ENCODE measurements at places on chromosomes 3 and 15.
A peak's percentile ranks its signal among the peaks of the same experiment; 100 is the strongest.

DNA sequence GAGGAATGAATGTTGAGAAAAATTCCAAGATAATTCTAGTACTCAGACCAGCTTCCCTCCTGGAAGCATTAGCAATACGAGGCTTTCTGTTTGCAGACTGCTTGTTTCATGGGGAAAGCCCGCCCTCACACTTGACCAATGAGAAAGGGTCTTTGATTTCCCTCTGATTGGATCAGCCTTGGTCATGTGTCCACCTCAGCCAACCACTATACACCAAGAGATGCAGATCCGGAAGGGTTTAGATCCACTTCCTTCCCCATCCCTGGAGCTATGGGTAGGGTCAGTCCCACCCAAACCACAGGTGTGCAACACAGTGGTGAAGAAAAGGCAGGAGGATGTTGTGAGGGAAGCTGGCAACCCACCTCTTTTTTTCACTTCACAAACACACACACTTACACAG, 154.7 kb downstream of the SV2B start:
- DNase-seq, result no peak

DNA sequence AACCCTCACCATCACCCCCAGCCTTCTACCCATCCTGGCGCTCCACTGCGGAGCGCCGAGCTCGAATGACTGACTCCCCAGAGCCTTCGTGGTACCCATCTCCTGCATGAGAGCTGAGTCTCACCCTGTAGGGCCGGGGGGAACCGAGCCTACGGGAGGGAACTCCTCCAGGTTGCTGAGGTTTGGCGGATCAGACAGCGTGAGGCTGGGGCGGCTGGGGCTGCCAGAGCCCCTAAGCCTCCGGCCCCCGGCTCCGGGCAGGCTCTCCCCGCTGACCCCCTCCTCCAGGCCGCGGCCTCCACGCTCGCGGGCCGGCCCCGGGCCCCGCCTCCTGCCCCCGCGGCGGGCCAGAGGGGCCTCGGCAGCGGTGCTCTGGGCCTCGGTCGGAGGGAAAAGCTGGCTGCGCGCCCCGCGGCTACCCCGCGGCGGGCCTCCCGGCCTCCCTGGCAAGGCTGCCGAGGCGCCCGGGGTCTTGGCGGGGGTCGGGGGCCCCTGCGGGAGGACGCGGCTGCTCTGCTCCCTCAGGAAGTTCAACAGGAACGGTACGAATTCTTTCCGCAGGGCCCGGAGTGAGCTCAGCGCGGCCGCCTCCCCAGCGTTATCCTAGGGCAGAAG, 643 bp downstream of the CDAN1 start:
- DNase-seq, result peak; percentile 9

GRCh38 chr15:69314131-69314530, 15.4 kb downstream of the PAQR5 start:
- DNase-seq, result no peak

GRCh38 chr15:39887832-39888231, 32.2 kb downstream of the GPR176 start:
- no peak for DNase-seq

DNA sequence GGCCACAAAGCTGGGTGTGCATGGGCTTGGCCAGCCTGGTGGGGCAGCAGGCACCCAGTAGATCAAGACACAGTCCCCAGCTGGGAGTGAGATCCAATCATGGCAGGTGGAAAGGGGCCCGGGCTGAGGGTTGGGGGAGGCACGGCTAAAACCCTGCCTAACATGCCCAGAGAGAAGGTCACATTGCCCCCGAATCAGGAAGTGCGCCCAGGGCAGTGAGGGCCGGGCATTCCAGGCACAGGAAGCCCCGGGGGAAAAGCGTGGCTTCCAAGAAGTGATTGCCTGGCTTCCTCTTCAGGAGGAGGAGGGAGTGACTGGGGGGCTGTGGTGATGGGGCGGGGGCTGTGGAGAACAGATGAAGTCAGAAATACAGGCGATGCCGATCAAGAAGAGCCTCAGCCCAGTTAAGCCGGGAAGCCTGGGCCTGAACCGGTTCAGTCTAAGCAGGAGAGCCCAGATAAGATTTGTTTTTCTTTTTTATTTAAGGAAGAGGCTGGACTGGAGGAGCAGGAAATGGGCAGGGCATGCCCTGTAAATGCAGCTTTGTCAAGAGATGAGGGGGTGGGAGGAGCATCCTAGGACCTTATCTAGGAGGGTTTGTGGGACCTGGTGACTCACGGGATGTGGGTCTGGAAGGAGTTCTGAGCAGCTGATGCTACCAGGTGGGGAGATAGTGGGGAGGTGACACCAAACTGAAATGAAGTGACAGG, 83.9 kb downstream of the CHSY1 start:
- peak; percentile 83 for DNase-seq

GRCh38 chr15:28260722-28261121, 61.3 kb downstream of the HERC2 start:
- DNase-seq, result no peak

DNA sequence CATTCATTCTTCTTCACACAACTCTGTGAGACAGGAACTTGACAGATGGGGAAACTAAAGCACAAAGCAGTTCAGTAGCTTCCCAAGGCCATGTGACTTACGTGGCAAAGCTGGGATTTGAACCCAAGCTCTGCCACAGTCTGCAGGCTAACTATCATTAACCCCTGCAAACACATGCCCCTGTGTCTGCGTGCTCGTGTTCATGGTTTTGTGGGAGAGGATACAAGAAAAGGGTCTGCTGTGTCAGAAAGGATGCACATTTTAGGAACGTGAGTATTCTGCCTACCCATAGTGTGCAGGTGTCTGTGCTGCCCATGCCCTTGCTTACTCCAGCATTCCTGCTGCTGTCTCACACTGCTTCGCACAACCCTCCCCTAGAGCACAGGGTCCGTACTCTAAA, 137.0 kb downstream of the CHDH start:
- no peak for DNase-seq

DNA sequence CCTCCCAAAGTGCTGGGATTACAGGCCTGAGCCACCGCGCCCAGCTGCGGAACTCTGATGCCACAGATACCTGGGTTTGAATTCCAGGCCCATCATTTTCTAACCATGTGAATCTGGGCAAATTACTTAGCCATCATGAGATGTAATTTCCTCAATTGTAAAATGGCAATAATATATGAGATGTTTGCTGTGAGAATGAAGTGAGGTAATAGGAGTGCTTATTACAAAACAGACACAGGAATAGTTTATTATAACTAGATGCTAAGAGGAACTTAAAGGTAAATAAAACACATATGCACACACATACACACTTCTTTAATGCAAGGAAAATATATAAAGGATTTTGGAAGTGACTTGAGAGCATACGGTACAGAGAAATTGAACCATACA, 64.7 kb upstream of the TNIK start:
- no peak for DNase-seq

DNA sequence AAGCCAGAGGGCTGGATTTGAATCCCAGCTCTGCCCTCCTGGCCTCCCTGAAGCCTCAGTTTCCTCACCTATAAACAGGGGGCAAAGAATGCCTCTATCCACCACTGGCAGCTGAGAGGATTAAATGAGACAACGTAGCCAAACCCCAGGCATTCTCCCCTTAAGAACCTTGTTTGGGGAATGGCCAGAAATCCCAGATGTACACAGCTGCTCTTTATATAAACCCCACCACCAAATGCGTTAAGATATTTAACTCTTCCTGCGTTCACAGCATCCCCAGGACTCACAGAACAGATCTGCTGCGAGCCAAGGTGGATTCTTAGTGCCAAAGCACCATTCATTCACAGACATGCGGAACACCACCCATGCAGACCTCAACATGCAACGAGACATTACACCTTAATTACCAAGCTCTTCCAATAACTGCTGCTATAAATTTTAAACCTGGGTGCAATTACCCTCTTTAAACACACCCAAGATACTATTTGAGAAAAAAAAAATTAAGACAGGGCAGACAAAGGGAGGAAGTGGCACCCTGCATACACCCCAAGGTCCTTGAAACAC, 5.2 kb downstream of the TLE3 start:
- no peak for DNase-seq

DNA sequence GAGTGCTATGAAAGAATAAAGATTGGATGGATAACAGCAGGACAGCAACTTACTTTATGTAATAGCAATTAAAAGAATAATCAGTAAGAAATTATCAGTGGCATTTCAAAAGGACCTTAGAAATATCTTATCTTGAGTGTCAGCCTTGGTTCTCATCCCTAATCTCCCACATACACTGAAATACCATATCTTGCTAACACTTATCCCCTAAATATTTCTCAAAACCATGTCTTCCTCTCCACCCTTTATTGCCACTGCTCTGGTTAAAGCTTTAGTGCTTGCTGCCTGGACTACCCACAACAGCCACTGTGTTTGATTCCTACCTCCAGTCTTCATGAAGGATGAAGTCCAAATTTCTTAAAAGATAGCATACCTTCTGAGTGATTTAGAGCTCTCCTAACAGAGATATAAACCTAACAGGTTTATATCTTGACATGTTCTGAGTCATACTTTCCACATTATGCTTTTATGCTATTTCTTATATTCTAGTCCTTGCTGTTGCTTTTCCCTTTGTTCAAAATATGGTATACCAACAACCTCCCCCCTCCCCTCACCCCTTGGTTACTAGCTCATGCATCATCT, 202.8 kb downstream of the RSRC1 start:
- no peak for DNase-seq

DNA sequence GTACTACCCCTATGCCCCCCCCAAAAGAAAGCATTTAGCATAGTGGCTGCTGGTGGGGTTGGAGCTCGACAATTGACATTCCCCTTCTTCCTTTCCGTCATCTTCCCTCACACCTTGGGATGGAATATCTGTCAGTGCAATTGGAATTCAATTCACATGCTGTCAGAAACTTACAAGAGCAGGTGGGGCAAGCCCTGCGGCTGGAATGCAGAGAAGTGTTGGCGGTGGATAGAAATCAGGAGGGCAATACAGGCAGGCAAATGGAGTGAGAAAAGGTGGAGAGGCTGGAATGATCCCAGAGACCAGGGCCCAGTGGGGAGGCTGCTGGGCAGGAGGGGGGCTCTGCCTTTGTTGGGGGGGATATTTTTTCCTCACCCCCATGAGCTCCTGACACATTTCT, 44.1 kb downstream of the FAM3D start:
- no peak for DNase-seq

DNA sequence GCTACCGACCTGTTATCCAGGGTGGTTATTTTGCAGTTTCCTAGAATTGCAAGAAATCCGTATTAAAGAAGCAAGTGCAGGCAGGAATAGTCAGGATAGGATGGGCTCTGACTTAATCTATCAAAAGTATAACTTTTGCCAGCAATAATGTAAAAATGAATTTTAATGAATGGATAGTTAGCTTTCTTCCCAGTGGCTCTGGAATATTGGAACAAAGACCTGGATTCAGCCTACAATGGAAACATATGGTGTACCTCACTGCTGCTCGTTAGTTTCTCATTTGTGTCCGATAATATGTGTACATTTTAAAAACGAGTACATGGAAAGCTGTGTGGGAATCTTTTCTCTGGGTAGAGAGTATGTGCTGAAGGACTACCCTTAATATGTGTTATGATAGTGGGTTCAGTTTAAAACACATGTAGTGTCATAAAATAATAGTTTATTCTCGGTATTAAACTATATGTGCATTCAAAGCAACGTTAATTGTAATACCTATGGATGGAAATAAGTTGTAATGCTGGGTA, 805 bp downstream of the SERPINI1 start:
- no peak for DNase-seq

DNA sequence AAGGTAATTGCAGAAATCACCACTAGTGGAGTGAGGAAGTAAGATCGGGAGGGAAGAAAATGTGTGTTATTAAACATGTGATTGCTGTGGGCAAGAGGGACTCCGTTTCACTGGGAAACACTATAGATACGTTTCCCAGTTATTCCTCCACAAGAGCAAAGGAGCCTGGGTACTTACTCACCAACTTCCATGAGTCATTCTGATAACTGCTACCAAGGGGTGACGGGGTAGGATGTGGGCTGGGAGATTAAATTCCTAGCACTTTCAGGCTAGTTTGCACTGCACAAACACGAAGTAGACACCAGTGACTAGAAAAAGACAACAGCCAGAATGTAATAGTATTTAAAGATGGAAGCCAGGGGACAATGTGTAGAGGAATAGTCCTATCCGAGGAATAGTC, 812.9 kb upstream of the CFAP20DC start:
- DNase-seq, result no peak

- DNase-seq, result no peak
Measured at GRCh38 chr3:186212611-186213010, 103.7 kb upstream of the ETV5 start.

DNA sequence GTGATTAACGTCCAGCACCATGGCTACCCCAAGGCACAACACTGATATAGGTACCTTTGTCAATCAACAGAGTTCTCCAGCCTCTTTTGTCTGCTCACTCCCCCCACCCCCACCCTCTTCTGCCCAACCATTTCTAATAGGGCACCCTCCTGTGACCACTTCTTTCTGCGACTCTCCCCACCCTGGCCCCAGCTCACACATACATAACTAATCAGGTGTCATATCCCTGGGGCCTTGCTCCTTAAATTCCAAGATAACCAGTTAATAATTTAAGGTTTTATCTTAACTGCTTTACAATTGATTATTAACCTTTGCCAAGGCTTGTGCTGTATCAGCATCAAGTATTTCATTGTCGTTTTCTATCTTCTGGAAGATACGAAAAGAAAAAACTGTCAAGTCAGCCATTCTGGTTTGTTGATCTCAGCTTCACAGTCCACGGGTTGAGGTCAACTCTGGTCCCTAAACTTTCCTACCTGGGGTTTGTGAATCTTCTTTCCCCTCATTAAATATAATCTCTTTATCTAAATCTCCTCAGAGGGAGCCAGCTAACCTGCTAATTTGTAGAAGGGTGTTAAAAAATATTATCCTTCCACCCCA, 27.3 kb upstream of the SLC28A2 start:
- no peak for DNase-seq

DNA sequence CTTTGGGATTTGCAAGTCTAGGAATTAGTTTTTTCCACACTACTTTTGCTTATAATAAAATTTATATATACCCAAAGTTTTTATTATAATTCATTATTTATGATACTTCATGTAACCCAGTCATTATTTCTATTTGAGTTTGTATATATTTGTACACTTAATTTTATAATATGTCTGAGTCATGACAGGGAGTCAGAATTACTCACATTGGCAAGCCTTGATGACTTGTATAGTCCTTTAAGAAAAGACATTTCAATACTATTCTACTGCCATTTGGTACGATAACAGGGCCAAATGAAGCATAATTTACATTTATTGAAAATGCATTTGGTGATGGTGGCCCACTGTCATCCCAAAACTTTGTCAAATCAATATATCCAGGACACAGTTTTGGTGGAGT, 95.9 kb upstream of the UNC13C start:
- no peak for DNase-seq

DNA sequence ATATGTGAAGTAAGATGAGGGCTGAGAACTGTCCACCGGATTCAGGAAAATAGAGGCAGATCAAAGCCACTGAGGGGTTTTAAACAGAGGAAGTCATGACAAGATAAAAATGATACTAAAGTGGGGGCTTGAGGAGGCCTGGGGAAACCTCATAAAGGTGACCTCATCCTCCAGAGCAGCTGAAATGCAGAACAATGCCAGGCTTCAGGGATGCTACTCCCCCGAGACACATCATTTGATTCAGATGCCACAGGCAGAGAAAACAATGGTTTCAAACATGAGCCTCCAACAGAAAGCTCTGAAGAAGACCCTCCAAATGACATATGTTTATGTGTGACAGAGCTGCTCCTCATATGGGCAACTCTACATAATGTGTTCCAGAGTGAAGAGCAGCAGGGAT, 6.4 kb downstream of the CFAP20DC start:
- no peak for DNase-seq

- no peak for DNase-seq
Measured at GRCh38 chr3:72412340-72412956, 435.8 kb downstream of the SHQ1 start.

Data from stimulated activated CD4-positive, alpha-beta T cell treated with anti-CD3 and anti-CD28 coated beads, Interleukin-1b, Interleukin-23, amount 100 ng/mL, for 48 hours (primary cell).